ENCODE measurements at places on chromosomes 2 and 18.

DNA sequence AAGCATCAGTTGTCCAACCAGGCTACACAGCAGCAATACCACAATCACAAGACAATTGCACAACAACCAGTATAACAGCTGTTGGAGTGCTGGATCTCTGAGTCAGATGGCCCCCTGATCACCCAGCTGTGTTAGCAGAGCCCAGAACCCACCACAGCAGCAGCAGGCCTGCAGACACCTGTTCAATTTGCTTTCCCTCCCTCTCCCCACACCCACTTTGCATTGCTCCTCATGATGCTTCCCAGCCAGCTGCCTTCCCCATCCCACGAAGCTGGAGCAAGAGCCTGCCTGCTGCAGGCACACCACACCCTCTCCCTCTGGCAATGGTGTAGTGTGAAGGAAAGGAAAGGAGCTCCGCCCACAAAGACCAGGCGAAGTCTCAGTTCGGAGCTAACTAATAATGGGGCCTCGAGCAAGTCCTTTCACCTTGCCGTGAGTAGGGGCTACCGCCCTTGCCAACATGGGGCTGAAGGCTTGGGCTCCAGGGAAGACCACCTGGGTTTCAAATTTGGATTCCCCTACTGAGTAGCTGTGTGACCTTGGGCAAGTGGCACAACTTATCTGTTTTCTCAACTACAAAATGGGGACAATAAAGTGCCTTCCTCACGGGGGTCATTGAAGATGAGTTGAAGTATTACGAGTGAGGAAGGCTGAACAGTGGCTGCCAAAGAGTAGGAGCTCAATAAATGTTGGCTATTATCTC lies 19.4 kb upstream of the ZBTB7C start:
- DNase-seq = no peak

GRCh38 chr2:1864981-1865421 lies 120.7 kb upstream of the PXDN start:
- DNase-seq = no peak

GRCh38 chr18:37578886-37579513 lies 13.4 kb upstream of the CELF4 start:
- DNase-seq = no peak

DNA sequence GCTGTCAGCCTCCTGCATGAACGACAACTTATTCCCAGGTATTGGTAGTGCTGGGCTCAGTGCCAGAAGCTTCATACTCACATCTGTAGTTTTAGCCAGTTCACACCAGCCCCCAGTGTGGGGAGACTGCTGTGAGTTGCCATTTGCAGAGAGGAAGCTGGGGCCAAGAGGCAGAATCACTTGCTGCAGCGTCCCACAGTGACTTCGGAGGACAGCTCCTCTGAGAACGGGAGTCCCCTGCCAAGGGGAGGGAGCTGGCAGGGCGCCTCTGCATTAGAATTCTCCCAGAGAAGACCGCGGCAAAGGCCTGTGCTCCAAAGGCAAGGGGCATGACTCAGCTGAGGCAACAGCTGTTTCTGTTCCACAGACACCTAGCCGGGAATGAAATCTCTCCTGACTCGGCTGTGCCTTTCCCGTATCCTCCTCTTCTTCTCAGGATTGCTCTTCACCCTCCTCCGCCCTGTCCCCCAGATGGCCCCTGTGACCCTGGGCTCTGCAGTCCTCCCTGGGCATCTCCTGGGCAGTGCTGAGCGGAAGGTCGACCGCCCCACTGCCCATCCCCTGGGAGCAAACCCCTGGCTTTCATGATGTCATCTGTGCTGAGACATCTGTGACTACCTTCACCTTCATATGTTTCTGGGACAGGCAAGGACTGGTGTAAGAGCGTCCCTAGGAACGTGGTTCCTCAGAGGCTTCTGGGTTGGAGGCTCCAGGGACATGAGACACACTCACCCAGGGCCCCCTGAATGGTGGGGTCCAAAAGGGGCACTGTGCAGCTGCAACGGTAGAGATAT lies 18.0 kb downstream of the MAL start:
- no peak for DNase-seq

DNA sequence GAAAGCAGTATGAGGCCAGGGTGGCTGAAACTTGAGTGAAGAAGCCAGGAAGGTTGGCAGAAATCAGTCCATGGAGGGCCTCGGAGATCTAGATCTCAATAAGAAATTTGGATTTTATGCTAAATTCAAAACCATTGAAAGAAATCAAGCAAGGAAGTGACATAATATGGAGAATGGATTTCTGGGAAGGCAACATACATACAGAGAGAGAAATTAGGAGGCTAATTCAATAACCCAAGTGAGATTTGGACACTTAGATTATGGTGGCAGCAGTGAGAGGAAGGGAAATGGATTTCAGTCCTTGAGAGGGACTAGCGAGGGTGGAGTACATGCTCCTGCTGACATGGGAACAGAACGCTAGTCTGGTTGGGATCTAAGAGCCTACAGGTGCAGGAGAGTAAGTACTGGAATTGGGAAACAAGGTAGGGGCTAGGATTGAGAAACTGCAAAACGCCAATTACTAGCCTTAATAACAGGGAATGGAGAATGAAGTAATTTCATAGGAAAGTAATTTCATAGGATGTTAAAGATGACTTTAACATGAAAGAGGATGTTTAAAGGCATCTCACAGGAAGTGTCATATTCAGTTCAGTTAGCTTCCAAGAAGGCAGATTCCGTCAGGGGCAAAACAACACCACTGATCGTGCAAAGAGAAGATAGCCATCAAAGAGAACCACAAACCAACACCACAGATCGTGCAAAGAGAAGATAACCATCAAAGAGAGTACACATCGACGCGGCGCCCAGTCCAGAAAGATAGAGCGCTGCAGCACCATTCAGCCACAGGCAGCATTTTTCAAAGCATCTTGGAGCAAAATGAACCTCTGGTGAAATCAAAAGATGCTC lies 27.2 kb downstream of the CDKL4 start:
- no peak for DNase-seq

DNA sequence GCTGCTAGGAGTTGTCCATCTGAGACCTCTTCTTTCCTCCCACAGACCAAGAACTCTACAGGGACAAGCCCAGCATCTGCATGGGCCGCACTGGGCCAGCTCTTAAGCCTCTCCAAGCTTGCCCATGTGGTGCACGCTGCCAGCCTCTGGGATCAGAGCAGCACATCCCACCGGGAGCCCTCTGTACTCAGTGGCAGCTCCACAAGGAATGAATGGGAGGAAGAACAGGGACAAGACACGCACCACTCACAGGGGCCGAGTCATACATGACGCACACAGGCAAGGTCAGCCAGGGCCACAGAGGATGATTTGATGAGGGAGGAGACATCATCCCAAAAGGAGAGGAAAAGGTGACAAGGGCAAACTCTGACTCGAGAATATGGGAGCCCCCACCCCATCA lies 268.3 kb downstream of the KLHL29 start:
- no peak for DNase-seq

DNA sequence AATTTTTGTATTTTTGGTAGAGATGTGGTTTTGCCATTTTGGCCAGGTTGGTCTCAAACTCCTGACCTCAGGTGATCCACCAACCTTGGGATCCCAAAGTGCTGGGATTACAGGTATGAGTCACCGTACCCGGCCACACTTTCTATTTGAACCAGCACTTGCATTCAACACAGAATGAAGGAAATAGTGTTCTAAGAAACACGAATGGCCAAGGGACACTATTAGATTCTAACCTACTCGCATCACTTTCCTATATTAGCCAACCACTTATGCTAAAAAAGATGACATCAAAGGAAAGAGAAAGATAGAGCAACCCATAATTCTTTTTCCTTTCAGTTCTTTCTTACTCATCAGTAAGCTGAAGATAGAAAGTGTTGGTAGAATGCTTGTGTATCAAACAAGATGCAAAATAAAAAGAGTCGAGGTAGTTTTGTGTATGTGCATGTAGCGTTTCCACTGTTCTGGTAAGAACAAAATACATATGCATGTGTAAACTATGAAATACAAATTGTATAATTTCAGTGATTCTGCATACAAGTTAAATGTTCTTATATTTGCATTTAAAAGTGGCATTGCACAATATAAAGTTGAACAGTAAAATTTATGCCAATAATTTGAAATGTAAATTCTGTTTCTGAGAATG lies 247.6 kb downstream of the CDCA7 start:
- no peak for DNase-seq

DNA sequence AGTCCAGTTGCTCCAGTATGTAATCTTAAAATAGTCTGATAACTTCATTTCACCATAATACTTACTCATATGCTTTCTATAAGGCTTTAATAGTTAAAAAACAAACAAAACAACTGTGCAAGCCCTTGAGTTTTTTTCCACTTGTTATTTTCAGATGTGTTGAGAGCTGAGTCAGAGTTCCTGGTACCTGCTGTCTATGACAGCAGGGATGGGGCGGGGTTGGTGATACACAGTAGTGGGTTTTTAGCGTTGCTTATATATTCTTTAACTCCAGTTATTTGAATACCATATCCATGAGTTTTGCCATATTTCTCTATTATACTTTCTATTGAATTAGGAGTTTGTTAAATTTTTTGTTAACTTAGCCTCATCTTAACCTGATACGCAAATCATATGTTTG lies 5.0 kb downstream of the NAPG start:
- no peak for DNase-seq

- DNase-seq = no peak
Measured at GRCh38 chr2:44707945-44708660, 233.4 kb upstream of the SIX3 start.

DNA sequence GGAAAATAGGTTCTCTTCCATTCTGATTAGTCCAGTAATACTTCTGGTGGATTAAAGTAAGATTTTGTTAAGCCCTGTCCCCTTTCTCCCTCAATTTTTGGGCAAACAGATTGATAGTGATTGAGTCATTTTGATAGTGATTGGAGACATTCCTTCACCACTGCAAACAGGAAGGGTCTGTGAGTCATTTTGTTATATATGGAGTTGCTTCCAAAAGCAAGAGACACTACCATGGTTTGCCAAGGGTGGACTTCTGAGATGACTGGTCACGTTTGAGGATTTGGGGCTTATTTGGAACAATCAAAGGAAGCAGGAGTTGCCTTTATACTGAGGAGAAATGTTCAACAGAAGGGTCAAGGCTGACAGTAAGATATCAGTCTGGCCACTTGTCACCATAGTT lies 249.9 kb downstream of the PARD3B start:
- no peak for DNase-seq

GRCh38 chr2:150939087-150939486 lies 322.6 kb downstream of the RBM43 start:
- DNase-seq = no peak

DNA sequence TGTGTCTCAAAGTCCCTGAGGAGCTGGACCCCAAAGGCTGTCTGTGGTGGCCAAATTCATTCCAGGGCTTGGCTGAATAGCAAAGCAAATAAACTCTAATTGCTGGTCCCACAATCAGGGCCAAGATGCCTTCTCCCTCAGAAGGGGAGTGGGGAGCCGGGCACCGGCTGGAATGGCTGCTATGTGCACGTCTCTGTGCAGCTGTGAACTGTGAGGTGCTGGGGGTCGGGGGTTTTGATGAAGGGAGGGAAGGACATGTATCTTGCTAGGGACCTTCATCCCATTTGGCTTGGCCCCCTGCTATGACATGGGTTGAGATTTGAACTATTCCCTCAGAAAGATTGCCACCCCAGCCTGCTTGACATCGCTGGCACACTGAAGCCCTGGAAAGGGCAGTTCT lies 60.4 kb downstream of the CIB4 start:
- no peak for DNase-seq

- DNase-seq = no peak
Measured at GRCh38 chr18:50360611-50361010, 14.2 kb upstream of the SKA1 start.

GRCh38 chr2:217859926-217860325 lies 142.9 kb downstream of the TNS1 start:
- DNase-seq = no peak

GRCh38 chr2:154370873-154371272 lies 327.6 kb upstream of the KCNJ3 start:
- no peak for DNase-seq

- DNase-seq = no peak
Measured at GRCh38 chr18:78945628-78946027, 34.0 kb upstream of the SALL3 start.

GRCh38 chr2:143717536-143718168 lies 588.4 kb downstream of the ARHGAP15 start:
- no peak for DNase-seq

DNA sequence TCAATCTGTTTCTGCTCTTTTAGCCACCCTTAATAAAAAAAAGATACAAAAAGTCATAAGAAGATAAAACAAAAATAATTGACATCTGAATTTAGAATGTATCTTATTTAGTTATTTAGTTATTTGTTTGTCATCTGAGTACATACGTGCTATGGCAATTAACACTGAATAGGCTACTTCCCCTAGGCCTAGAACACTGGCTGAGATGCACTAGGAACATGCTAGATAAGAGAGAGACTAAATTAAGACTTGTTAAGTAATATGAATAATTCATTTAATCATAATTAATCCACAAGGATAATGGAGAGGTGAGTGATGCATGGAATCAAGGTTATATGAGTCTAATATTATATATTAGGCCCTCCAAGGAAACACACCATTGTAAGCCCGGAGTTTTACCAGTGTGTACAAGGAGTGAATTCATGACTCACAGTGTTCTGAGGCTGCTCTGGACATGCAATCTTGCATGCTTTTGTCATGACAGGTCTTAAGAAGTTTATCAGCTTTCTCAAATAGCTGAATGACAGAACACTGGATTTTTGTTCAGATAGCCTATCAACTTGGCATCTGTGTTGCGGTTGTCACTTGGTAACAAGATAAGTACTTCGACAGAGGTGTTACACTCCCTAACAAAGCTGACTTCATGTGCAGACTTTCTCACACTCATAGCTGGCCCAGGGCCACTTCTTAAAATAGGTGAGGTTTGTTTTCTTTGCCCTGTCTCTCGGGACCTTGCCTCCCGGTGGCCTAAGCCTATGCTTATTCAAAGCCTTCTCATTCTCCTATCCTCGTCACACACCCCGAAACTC lies 5.0 kb upstream of the SERPINB2 start:
- no peak for DNase-seq
